Placental pericyte (primary cell): ENCODE measurements at places on chromosomes 7 and 10. TPM values are rescaled to one million over a fixed set of nuclear protein-coding genes. Genes with fewer than 3 reads are reported as not detected.

The TAS2R4 gene
- total RNA-seq: 0.86 and 0.88 TPM in 2 replicates

The ANKRD1 gene
- 7.0 and 12.9 TPM in 2 replicates for total RNA-seq

The KAZALD1 gene
- 7.9 and 12.2 TPM in 2 replicates for total RNA-seq

The MYL10 gene
- not detected in 2 replicates for total RNA-seq

The VWDE gene
- 0.14 TPM in 1 of 2 replicates, not detected in the other for total RNA-seq

The CUL1 gene
- total RNA-seq: 41.1 and 54.3 TPM in 2 replicates

The SPDYE16 gene
- total RNA-seq: not detected in 2 replicates

The MALRD1 gene
- total RNA-seq: not detected in 2 replicates

The ITPRID1 gene
- total RNA-seq: not detected in 2 replicates

The OR9A2 gene
- not detected in 2 replicates for total RNA-seq

The C7orf33 gene
- total RNA-seq: not detected in 2 replicates

The NPSR1 gene
- total RNA-seq: not detected in 2 replicates

The CAPZA2 gene
- 83.2 and 139 TPM in 2 replicates for total RNA-seq

The FAM131B gene
- 0.44 and 1.1 TPM in 2 replicates for total RNA-seq

The PPP1R9A gene
- total RNA-seq: 0.14 and 1.1 TPM in 2 replicates

The PRLHR gene
- not detected in 2 replicates for total RNA-seq

The ATAD1 gene
- total RNA-seq: 39.9 and 59.1 TPM in 2 replicates

The HABP2 gene
- not detected in 2 replicates for total RNA-seq

The POLR2J2 gene
- 3.9 and 7.7 TPM in 2 replicates for total RNA-seq

The ELMO1 gene
- total RNA-seq: 0.22 TPM in 1 of 2 replicates, not detected in the other

The TRPV6 gene
- not detected in 2 replicates for total RNA-seq

The IGF2BP3 gene
- total RNA-seq: 88.4 and 180 TPM in 2 replicates

The MNX1 gene
- total RNA-seq: not detected in 2 replicates

The ADCY1 gene
- total RNA-seq: 0.22 and 0.29 TPM in 2 replicates

The TMEM196 gene
- not detected in 2 replicates for total RNA-seq

The NCF1 gene
- total RNA-seq: 0.29 TPM in 1 of 2 replicates, not detected in the other

The CCDC172 gene
- not detected in 2 replicates for total RNA-seq

The CBX3 gene
- total RNA-seq: 86.4 and 114 TPM in 2 replicates

The FOXI2 gene
- not detected in 2 replicates for total RNA-seq

The MRPL32 gene
- total RNA-seq: 40.3 and 43.1 TPM in 2 replicates

The BTBD16 gene
- total RNA-seq: not detected in 2 replicates

The STAG3 gene
- 0.44 and 1.1 TPM in 2 replicates for total RNA-seq

The IQUB gene
- 0.57 and 0.66 TPM in 2 replicates for total RNA-seq

The GPR37 gene
- 2.6 and 4.6 TPM in 2 replicates for total RNA-seq

The NRP1 gene
- 205 and 421 TPM in 2 replicates for total RNA-seq
